ENCODE measurements at places on chromosomes 13 and 19.

DNA sequence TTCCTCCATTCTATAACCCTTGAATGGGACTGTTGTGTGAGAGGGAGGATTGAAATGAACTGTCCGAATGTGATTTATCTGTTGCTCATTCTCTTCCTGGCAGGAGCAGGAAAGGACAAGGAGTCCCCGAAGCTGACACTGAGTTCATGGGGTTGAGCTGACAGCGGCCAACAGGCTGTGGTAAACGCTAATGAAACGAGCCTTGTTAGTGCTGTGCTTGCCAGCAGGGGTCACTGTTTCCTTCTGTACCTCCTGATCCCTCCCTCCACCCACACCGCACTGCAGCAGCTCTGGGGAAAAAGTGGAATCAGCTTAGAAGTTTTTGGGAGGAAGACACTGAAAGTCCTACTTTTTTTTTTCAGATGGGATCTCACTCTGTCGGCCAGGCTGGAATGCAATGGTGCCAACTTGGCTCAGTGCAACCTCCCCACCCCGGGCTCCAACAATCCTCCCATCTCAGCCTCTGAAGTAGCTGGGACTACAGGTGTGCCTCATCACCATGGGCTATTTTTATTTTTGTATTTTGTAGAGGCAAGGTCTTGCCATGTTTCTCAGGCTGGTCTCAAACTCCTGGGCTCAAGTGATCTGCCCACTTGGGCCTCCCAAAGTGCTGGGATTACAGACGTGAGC, 6.7 kb upstream of the ZNF761 start:
- DNase-seq: no peak

- DNase-seq: no peak
Measured at GRCh38 chr13:93646245-93646644, 419.6 kb downstream of the GPC6 start.

GRCh38 chr19:47313754-47314295, 4.2 kb downstream of the C5AR1 start:
- no peak for DNase-seq

- DNase-seq: no peak
Measured at GRCh38 chr13:63944911-63945310, 2529.3 kb upstream of the PCDH20 start.

GRCh38 chr13:97855570-97856303, 97.7 kb upstream of the IPO5 start:
- DNase-seq: peak; percentile 37

- no peak for DNase-seq
Measured at GRCh38 chr19:43678512-43679261, 8.7 kb upstream of the PLAUR start.

- DNase-seq: no peak
Measured at GRCh38 chr13:31321457-31321856, 121.7 kb downstream of the B3GLCT start.

DNA sequence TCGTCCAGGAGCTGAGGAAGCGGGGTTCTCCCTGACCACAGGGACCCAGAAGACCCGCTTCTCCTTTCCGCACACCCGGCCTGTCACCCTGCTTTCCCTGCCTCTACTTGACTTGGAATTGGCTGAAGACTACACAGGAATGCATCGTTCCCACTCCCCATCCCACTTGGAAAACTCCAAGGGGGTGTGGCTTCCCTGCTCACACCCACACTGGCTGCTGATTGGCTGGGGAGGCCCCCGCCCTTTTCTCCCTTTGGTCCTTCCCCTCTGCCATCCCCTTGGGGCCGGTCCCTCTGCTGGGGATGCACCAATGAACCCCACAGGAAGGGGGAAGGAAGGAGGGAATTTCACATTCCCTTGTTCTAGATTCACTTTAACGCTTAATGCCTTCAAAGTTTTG, 18.9 kb downstream of the VASP start:
- no peak for DNase-seq

DNA sequence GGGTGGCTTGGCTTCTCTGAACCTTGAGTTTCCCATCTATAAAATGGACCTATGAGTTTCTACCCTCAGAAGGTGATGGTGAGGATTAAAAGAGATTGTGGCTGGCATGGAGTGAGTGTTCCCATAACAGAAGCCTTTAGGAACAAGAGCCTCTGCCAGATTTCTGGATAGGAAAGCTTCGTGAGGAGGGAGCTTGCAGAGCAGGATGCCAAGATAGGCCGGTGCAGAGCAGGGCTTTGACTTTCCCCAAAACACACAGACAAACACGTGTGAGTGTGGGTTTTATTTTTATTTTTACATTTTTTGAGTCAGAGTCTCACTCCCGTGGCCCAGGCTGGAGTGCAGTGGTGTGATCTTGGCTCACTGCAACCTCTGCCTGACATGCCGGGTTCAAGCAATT, 3.7 kb upstream of the CNN1 start:
- no peak for DNase-seq

DNA sequence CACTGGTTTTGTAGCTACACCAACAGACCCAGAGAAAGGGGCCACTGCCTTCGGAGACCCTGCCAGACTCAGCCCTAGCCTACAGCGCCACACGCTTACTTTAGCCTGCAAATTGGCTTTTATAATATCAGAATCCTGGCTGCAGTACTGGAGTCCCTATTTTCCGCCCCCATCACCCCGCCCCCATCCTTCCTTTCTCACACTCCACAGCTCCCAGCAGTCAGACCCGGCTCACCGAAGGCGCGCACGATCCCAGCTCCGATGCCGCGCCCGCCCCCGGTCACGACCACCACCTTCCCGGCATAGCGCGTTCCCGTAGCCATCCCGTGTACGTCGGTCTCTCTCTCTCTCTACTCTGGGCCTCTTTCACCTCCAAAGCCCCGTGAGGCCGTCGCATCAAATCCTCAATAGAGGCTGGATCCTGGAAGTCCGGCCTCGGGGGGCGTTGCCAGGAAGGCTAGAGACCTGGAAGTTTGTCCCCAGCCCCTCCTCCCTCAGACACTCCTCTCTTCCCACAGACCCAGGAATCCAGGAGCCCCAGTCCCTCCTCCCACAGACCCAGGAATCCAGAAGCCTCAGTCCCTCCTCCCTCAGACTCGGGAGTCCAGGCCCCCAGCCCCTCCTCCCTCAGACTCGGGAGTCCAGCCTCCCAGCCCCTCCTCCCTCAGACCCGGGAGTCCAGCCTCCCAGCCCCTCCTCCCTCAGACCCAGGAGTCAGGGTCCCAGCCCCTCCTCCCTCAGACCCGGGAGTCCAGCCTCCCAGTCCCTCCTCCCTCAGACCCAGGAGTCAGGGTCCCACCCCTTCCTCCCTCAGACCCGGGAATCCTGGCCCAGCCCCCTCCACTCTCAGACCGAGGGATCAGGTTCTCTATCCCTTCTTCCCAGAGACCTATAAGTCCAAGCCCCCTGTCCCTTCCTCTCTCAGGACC, at the start of gene HSD17B14:
HSD17B14 (minus strand) TSS at position 403 of the 929 bp plus-strand sequence; CDS start at position 323, 80 bp downstream.
- DNase-seq: no peak

DNA sequence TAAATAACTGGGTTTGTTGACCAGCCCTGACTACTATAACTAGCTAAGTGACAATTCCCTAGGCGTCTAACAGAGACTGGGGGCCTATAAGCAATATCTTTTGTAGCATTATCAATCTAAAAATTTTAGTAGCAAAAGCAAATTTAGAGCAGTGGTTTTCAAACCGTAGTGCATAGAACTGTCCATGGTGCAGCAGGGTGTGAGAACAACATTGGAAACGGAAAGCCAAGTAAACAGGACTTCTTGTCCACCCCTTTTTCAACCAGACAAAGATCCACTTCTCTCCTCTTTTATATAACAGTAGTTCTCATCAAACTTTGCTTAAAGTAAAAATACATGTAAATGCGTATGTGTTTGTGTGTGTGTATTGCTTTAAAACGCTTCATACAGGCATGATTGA, 1099.1 kb upstream of the ATXN8OS start:
- no peak for DNase-seq

- no peak for DNase-seq
Measured at GRCh38 chr19:45492627-45493470, 4.0 kb downstream of the RTN2 start.

GRCh38 chr19:28036486-28036885, 1176.5 kb downstream of the UQCRFS1 start:
- no peak for DNase-seq

Data from NCI-H1436 treated with DMSO at 0.1 percent for 48 hours (cell line).